ENCODE measurements at places on chromosomes 12 and 14.

GRCh38 chr14:62053188-62053587 lies 291.0 kb downstream of the SNAPC1 start:
- no peak for DNase-seq

DNA sequence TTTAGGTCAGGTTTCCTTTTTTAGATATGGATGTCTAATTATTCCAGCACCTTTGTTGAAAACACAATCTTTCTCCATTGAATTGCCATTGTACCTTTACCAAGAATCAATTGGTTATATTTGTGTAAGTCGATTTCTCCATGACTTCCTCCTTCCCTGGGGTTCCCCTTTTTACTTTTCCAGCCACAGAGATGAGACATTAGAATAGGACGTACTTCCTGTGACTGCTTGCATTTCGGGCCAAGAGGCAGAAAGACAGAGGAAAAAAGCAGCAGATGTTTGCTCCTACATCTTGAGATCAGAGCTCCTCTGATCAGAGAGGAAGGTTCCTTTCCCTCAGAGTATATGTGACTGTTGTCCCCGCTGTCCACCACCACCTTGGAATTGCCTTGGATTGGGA lies 453.7 kb upstream of the RGS6 start:
- no peak for DNase-seq

DNA sequence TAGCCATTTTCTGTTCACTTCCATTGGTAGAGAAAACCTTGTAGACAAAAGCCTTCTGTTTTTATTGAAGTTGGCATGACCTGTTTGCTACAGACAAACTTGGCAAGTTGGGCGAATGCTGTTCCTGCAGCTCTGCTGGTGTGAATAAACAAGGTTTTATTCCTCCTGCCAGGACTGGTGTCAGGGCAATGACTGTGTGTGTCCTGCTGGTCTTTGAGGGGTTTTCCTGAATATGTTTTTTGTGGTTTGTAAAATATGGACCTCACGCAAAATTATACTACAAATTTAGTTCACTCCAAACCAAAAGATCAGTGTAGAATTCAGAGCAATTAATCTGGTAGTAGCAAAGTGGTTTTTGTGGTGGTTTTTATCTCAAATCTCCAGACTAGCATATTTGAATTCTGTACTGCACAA lies 140.8 kb downstream of the ERC1 start:
- no peak for DNase-seq

- DNase-seq: no peak
Measured at GRCh38 chr14:71232506-71232905, 325.2 kb downstream of the PCNX1 start.

DNA sequence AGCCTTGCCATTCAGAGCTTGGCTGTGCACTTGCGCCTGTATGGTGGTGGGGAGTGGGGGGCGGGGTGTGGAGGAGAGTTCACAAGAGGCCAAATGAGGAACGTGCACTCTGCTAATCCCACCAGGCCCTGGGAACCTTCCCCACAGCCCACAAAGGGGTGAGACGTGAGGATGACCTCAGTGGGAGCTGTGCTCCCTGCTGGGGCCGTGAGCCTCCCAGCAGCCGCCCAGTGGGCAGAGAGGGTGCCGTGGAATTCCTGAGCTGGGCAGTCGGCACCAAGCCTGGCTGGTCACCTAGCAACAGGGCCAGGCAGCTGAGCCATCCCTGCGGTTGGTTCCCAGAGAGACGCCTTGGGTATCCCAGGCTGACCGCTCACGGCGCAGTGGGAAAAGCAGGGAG lies 53.7 kb downstream of the CCNK start:
- DNase-seq: no peak

DNA sequence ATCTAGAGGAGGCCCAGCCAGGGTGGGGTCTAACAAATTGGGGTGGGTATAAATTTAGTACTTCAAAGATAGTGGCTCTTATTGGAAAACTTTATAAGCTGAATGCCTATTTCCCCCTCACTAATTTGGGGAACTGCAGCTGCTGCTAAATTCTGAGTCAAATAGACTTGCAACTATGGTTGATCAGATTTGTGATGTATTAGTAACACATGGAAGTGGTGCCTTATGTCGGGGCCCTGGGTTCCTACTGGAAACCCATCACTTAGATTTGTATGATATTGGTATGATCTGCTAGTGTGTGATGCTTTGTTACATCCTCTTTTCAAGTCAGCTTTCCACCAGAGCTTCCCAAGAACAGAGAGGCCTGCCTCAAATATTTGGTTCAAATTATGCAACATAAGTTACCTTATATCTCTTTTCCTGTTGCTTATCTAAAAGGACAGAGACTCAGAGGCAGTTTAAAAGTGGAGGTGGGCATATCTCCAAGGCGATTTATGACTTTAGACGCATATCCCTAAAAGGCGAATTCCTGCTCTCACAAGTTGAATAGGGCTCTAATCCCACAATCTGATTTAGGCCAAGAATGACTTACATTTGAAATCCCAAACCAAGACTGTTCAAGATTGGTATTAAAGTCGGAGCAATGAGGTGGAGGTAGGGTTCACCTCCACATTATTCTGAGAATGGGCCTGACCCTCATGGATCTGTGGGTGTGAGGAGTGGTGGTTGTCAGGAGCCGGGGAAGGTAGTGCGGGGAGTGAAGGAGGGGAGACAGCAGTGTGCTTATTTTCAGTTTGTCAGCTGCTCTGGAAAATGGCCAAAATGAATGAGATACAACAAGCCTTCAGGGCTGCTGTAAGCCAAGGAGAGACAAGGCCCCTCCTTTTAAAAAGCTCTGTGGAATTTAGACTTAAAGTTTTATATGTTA lies 425.8 kb downstream of the RAD51B start:
- DNase-seq: no peak

DNA sequence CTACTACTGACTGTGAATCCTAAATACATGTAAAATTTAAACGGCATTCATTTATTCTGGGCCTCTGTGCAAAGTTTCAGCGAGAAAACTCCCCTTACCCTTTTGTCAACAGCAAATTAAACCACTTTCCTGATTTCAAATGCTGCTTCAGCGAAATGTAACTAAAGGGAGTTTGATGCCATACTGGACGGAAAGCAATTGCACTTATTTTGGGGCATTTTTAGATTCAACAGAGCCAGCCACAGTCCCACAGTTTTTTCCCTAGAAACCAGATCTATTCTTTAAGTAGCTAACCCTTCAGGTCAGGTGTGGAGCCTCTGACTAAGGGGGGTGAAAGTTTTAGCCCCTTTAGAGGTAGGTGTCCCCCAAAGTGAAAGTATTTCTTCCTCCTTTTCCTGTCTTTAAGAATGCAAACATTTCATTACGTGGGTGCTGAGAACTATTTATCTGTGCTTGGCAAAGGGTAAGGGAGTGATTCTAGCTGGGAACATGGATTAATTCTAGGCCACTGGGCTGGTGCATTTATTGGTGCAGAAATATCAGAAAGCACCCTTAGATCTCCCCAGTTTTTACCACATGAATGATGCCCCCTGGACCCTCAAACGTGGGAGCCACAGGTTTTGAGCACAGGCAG lies 72.7 kb downstream of the SPTB start:
- no peak for DNase-seq

- no peak for DNase-seq
Measured at GRCh38 chr12:4723226-4723625, 3.0 kb downstream of the GALNT8 start.

GRCh38 chr12:22356231-22356630 lies 21.7 kb upstream of the ST8SIA1 start:
- DNase-seq: no peak

DNA sequence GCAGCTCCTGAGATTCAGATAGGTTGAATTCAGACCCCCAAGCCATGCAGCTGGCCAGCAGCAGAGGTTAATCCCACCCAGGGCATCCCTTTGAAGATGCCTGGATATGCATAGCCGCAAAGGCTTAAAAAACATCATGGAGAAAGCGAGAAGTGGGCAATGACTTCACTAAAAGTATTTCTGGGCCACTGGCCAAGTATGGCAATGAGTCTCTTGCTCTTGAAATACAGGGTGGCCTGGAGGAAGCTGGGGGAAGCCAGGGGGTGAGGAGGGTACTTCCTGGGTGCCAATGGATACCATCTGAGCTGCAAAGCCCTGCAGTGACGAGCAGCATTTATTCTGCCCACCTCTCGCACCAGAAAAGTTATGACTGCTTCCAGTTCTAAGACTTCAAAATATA lies 539.3 kb upstream of the TBX3 start:
- no peak for DNase-seq

- no peak for DNase-seq
Measured at GRCh38 chr14:82447586-82447985, 913.9 kb upstream of the SEL1L start.

DNA sequence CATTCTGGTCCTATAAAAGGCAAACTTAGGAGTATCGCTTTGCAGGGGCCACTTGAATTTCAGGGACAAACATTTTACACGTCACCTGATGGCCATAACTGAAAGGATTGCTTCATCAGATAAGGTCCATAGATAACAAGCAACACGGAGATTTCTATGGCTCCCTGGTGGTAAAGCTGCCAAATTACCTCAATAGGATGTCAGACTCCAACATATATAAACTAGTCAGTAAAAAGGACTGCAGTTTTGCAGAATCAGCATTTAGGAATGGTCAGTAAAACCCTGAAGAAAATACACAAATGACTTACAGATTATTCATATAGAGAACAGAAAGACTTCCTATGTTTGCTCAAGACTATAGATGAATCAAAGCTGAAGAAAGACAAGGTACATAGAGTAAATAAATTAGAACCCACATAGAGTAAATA lies 66.1 kb upstream of the GRIP1 start:
- DNase-seq: no peak

DNA sequence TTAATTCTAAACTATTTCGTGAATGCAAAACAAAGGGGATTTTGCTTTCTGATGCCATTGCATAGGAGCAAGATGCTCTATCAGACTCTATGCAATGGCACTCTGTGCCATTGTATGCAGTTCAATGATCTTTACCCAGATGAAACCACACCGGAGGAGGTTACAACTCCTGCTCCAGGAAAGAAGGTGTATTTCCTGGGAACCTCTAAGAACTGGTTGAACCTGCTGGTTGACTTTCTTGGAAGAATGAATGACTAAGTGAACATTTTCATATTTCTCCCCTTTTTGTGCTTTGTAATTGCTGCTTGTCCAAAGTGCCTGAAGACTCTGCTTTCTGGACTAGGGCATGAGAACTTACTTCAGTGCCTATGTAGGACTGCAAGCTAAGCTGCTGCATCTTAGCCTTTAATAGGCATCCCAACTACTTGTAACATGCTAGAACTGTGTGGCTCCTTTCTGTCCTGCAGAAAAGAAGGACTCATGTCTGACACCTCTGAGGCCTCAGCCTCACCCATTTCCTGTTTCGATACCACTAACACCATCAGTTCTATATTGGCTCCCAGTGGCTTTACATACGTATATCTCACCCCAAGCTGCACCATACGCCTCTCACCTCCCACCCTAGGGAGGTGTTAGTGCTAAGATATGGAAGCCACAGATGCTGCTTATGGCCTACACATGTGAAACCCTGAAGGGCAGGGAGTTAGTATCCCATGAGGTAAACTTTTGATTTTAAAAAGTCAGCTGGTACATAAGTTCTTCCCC lies 193.5 kb upstream of the CNOT2 start:
- peak; percentile 0 for DNase-seq

DNA sequence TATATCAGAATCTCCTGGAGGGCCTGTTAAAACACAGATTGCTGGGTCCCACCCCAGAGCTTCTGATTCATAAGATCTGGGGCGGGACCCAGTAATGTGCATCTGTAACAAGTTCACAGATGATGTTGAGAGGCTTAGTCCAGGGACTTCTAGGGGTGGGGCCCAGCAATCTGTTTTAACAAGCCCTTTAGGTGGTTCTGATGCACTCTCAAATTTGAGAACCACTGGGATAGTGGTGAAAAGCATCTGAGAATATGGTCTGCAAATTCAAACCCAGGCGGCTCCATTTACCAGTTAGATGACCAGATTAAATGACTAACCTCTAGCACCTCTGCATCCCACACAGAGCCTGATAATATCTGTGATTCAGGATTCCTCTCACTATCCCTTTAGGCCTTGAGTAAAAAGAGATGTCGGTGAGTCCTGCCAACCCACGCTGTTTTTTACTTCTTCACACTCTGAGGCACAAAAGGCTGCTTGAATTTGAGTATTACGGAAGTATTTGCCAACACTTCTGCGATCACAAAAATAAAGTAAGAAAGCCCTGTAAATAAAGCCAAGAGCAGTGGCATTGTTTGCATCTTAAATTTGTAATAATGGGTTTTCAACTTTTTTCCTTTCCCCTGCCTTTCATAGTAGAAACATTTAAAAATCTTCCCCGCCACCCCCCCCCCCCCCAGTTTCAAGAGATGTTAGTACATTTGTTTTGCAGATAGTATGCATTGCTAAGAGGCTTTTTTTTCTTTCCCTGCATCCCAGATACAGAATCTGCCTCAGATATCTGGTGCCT lies 1.8 kb upstream of the FRS2 start:
- no peak for DNase-seq

GRCh38 chr12:39426636-39427240 lies 16.2 kb downstream of the KIF21A start:
- DNase-seq: no peak

- no peak for DNase-seq
Measured at GRCh38 chr12:121823101-121823726, 19.4 kb downstream of the SETD1B start.

DNA sequence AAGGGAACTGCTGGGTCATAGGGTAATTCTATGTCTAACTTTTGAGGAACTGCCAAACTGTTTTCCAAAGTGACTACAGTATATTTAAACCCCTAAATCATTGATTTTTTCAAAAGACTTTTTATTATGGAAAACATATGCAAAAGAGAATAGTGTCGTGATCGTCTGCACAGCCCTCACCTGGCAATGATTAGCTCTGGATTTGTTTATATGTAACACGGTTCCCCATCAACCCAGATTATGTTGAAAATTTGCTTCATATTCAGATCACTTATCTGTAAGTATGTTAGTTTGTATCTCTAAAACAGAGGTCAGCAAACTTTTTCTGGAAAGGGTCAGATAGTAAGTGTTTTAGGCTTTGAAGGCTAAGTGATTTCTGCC lies 52.7 kb downstream of the CCDC92 start:
- no peak for DNase-seq

DNA sequence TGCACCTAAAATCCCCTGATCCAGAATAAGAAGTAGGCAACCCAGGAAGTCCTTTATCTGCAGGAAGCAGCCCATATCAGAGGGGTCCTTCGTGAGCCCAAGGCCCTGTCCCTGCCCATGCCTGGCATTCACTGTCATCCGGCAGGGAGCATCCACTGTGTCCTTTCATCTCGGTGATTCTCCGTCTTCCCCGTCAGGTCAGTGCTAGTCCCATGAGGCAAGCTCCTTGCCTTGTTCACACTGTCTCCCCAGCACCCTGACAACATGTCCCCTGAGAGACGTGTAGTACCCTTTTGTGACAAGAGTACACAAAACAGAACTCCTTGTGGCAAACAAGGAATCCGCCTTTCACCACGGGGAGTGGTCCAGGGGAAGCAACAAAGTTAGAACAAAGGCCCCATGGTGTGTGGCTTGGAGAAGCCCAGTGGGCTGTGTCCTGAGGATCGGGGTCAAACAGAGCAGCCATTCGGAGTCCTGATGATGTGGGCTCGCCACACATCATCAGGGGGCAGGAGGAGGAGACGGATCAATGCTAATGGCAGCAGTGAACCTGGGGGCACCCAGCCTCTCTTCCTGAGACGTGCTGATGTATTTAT lies 112.1 kb downstream of the DICER1 start:
- no peak for DNase-seq

- DNase-seq: no peak
Measured at GRCh38 chr14:51993285-51993920, 4.1 kb downstream of the RTRAF start.

GRCh38 chr14:75025082-75025481 lies 22.4 kb downstream of the EIF2B2 start:
- no peak for DNase-seq

Data from stimulated activated CD4-positive, alpha-beta T cell treated with anti-CD3 and anti-CD28 coated beads, Interleukin-2, amount 100 ng/mL, for 48 hours (primary cell).